ENCODE measurements at places on chromosomes 6 and 20.

GRCh38 chr6:99590728-99591672 is 15.6 kb upstream of the PRDM13 start:
- no peak for DNase-seq

GRCh38 chr6:147712841-147713240 is 204.4 kb downstream of the SAMD5 start:
- no peak for DNase-seq

DNA sequence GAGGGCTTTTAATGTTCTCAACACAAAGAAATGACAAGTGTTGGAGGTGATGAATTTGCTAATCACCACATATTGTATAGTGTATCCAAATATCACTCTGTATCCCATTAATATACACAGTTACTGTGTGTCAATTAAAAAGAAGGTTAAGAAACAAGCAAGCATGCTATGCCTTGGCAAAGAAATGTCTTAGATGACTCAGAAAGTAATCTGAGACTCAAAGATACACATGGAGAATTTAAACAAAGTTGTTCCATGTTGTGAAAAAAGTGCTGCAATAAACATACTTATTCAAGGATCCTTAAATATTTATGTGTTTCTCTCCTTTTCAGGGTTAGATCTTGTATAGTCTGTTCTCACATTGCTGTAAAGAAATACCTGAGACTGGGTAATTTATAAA is 300.9 kb downstream of the DHX35 start:
- DNase-seq = no peak

GRCh38 chr6:124434421-124434820 is 527.8 kb upstream of the RNF217 start:
- no peak for DNase-seq

GRCh38 chr20:46797206-46797605 is 87.8 kb downstream of the SLC2A10 start:
- no peak for DNase-seq

GRCh38 chr6:107780226-107780625 is 43.9 kb downstream of the SCML4 start:
- DNase-seq = no peak

DNA sequence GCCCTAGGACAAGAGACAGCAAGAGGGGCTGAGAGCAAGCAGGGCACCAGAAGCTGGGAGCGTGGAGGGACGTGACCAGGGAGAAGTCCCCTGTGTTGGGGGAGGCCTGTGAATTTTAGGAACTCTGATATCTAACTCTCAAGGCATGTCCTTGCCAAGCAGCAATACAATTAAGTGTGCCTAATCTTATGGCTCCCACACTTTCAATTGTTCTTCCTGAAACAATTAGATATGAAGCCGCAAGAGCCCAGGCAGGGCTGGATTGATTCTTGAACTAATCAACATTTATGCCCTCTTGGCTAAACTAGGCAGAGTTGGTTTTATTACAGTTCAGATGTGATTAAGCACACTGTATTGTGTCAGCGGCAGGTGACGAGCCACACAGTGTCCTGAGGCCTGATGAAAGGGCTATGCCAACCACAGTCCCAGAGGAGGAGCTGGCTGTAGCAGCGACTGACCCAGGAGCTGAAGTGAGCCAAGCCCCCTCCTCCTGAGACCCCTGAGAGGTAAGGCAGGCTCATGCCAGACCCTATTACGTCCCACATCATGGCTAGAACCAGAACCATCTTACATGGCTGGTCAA is 4.2 kb upstream of the MAVS start:
- DNase-seq = no peak

DNA sequence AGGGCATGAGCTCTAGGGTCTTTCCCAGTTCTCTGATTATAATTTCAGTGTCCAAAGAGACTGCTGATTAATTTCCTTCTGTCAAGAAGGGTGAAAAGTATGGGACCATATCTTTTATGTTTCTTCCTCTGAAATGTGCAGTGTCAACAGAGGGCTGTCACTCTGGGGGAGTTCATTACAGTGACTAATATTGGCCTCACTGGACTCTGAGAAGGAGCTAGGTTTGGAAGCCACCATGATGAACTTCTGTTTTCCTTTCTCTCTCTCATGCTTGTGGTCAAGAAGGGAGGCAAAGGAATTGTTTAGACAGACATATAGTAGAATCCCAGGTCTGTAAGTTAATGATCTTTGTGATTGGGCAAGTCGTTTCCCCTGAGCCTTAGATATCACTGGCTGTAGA is 41.8 kb upstream of the BMP6 start:
- DNase-seq = no peak

DNA sequence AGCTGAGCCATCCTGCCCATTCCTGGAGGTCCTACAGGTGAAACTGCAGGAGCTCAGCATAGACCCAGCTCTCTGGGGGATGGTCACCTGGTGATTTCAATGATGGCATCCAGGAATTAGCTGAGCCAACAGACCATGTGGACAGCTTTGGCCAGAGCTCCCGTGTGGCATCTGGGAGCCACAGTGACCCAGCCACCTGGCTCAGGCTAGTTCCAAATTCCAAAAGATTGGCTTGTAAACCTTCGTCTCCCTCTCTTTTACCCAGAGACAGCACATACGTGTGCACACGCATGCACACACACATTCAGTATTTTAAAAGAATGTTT is 44.0 kb downstream of the SIRPA start:
- DNase-seq = no peak

- DNase-seq = no peak
Measured at GRCh38 chr6:4928426-4928825, 75.4 kb downstream of the RPP40 start.

- no peak for DNase-seq
Measured at GRCh38 chr20:33443006-33443511, 504 bp downstream of the SNTA1 start.

GRCh38 chr20:63344616-63345327 is 16.4 kb downstream of the CHRNA4 start:
- DNase-seq = no peak

- DNase-seq = no peak
Measured at GRCh38 chr20:1319051-1319450, 9.9 kb downstream of the SDCBP2 start.

DNA sequence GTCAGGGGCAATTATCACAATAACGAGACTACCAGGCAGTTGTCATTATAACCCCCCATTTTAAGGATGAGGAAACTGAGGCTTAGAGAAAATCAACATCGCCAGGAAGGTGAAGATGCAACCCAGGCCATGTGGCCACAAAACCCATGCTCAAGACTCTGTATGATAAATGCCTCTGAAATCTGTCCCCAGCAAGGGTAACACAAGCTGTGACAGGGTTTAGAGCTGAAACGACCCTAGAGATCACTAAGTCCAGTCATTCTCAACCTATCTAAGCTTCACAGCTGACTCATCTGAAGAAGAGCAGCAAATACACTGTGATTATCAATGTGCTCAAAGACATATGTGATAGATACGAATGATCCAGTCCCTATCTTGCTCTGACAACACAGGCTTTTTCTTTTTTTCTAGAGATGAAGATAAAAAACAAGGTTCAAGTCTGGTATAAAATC is 47.0 kb downstream of the ARHGAP18 start:
- DNase-seq = no peak

DNA sequence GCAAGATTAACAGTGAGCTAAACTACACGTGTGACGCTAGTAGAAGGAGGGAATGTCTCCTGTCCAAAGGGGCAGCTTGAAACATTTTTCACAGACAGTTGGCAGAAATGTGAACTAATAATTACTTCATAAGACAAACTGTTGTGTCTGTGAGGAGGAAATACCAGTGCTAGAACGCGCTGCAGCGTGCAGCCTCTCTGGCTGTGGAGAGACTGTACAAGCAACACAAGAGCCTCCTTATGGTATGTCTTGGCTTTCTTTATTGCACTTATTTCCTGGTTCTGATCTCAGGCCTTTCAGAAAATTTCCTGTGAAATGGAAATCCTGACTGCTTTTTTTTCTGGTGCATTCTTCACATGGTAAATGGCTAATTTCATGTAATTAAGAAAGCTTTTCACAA is 25.3 kb upstream of the TIAM2 start:
- no peak for DNase-seq

DNA sequence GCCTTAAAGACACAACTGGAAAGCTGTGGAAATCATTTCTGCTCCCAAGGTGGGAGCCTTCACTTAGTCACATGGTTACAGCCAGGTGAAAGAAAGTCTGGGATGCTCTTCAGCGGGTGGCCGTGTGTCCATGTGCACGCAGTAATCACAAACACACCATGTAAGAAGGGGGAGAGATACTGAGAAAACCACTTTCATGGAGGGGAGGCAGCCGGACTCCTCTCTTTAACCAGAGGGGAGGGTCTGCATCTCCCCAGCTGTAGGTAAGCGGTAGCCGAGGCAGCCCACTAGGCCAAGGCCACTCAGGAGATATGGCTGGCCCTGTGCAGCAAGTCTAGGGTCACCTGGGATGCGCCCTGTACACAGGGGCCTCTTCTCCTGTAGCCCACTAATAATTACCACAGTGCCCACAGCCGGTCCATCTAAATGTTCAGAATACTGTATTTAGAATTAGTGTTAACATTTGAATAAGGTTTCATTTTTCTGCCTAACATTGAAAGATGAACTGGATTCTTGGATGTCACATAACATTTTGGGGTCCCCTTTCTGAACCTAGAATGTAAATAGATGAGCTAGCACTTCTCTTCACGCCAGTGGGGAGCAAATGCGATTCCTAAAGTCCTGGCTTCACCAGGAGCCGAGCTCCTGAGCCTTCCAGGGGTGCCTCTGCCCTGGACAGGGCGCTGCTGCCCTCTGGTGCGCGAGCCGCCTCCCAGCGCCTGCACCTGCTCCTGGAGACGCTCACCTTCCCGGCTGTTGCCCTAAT is 15.9 kb downstream of the GPR31 start:
- no peak for DNase-seq

DNA sequence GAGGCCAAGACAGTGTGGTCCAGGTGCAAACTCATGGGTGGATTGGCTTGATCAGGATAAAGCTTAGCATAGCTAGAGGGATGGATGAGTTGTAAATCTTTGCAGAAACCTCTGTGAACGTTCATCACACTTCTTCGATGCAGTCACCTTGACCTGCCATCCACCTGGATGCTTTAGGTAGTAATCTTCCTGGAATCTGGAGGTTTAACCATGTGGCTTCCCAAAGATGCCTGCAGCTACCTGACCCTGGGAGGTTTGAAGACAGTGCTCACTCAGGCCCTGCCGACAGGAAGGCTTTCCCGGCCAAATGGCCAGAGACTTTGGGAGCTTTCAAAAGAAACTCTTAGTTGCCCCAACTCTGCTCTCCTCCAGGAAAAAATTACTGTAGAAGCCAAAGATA is 55.4 kb upstream of the ERVFRD-1 start:
- no peak for DNase-seq

- no peak for DNase-seq
Measured at GRCh38 chr20:32536851-32537656, 48.1 kb downstream of the NOL4L start.

DNA sequence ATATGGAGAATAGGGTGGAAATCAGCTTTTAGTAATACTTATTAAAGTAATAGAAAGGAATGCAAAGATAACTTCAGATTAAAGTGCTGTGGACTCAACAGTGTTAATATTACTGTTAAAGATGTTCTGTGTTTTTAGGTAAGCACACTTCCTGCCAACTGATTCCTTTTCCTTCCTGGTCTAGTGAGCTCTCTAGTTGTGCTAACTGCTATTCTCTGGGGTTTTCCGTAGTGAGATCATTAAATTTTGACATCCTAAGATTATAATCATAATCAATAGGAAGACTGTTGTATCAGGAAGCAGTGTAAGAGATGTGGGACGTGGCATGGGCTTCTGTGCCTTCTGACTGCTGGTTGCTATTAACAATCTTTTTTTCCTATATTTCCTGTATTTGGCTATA is 1.2 kb upstream of the TMEM217 start:
- DNase-seq = no peak

DNA sequence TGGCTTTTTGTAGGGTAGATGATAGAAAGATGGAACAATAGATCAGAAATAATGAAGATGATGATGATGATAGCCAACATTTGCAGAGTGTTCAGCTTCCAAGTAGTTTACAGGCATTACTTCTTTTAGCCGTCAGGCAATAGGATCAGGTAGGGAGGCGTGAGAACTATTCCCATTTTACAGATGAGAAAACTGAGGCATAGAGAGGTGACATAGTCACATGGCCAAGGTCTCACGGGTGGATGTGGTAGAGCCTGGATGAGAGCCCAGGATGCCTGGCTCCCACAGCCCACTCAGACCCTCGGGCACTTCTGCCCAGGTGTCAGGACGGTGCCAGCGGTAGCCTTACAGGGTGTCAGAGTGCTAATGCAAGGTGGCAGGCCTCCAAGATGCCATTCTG is 26.0 kb upstream of the TM9SF4 start:
- DNase-seq = no peak

DNA sequence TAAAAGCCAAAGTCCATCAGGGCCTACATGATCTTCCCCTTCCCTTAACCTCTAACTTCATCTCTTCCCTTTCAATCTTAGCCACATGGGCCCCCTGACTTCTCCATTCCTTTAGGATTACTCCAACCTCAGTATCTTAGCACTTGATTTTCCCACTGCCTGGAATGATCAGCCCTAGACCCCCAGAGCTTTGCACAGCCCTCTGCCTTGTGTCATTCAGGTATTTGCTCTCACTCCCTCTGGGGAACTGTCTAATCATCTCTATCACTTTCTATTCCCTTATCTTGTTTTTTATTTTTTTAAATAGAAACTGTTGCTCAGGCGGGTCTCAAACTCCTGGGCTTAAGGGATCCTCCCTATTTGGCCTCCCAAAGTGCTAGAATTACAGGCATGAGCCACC is 13.3 kb upstream of the ZNFX1 start:
- no peak for DNase-seq

GRCh38 chr6:43013097-43013842 is 476 bp downstream of the MEA1 start:
- no peak for DNase-seq

- DNase-seq = no peak
Measured at GRCh38 chr20:2537101-2537500, 728 bp downstream of the TMC2 start.

DNA sequence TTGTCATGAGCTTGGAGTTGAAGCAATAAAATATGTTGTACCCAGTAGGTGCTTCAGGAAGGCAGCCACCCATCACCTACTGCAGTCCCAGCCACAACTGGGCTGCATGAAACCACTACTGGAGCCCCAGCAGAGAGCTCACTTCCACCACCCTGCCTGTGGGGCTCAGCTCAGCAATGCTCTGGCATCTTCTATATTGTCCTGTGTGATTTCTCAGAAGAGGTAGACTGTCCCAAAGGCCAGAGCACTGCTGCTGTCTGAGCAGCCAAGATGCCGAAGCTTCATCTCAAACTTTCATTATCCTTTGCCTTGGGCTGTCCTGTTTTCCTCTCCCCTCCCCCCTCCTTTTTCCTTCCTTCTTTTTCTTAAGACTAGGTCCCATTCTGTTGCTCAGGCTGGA is 126.9 kb downstream of the DHX35 start:
- no peak for DNase-seq

- DNase-seq = no peak
Measured at GRCh38 chr6:3237761-3238662, 10.6 kb upstream of the TUBB2B start.

All from stimulated activated CD8-positive, alpha-beta memory T cell treated with anti-CD3 and anti-CD28 coated beads, Interleukin-12 subunit alpha, Interleukin-12 subunit beta, amount 100 ng/mL, for 1 hour (primary cell).